Brain (organoid and tissue), 16 donors: ENCODE measurements at places on chromosomes 7 and 10. TPM values are rescaled to one million over a fixed set of nuclear protein-coding genes. Genes with fewer than 3 reads are reported as not detected.

Gene HOXA6
- polyA plus RNA-seq: 14.9 TPM

Gene TAS2R3
- polyA plus RNA-seq: not detected

Gene ANKRD7
- not detected for polyA plus RNA-seq

Gene PSMG3
- polyA plus RNA-seq: 68.4 TPM

Gene CDH23
- 5.9 TPM for polyA plus RNA-seq

Gene MAGI2
- polyA plus RNA-seq: 14.6 TPM

Gene TEX36
- not detected for polyA plus RNA-seq

Gene HGF
- polyA plus RNA-seq: 1.2 TPM

Gene HYAL4
- polyA plus RNA-seq: not detected

Gene NUPR2
- polyA plus RNA-seq: 1.4 TPM

Gene ZNF488
- 22.1 TPM for polyA plus RNA-seq

Gene MSS51
- polyA plus RNA-seq: not detected

Gene HECW1
- polyA plus RNA-seq: 1.7 TPM

Gene ACBD7
- polyA plus RNA-seq: 35.4 TPM

Gene DMTF1
- 14.4 TPM for polyA plus RNA-seq

Gene TECTB
- not detected for polyA plus RNA-seq

Gene GNAT3
- not detected for polyA plus RNA-seq

Gene CPN1
- not detected for polyA plus RNA-seq

Gene CDHR1
- polyA plus RNA-seq: 6.4 TPM

Gene FAM131B
- 69.6 TPM for polyA plus RNA-seq

Gene GOLGA7B
- 10.7 TPM for polyA plus RNA-seq

Gene ZNF425
- 2.9 TPM for polyA plus RNA-seq

Gene YWHAG
- polyA plus RNA-seq: 215 TPM

Gene SGMS1
- polyA plus RNA-seq: 8.2 TPM

Gene SLC39A12
- 12.8 TPM for polyA plus RNA-seq

Gene DLX5
- polyA plus RNA-seq: 8.8 TPM

Gene CYP2C8
- polyA plus RNA-seq: not detected

Gene ACTL6B
- 101 TPM for polyA plus RNA-seq

Gene ASZ1
- not detected for polyA plus RNA-seq

Gene STARD3NL
- 34.6 TPM for polyA plus RNA-seq

Gene TDRD1
- not detected for polyA plus RNA-seq

Gene ZP3
- 34.4 TPM for polyA plus RNA-seq

Gene PNLIPRP2
- not detected for polyA plus RNA-seq

Gene LBX1
- not detected for polyA plus RNA-seq
